ENCODE measurements at places on chromosomes 2 and 18. TPM values are rescaled to one million over a fixed set of nuclear protein-coding genes. Genes with fewer than 3 reads are reported as not detected.
A peak's percentile ranks its signal among the peaks of the same experiment; 100 is the strongest.

Gene KDM3A
- total RNA-seq: 22.7 TPM

Gene IL18R1
- not detected for total RNA-seq

Gene REG1B
- not detected for total RNA-seq

Gene YES1
- 98.6 TPM for total RNA-seq

Gene ITPRIPL1
- 0.55 TPM for total RNA-seq

Gene TUBB8B
- 3.9 TPM for total RNA-seq

Gene FAP
- total RNA-seq: 21.1 TPM

Gene ARL5A
- 83.5 TPM for total RNA-seq

Gene SERPINB11
- not detected for total RNA-seq

Gene HDAC4
- 16.8 TPM for total RNA-seq

DNA sequence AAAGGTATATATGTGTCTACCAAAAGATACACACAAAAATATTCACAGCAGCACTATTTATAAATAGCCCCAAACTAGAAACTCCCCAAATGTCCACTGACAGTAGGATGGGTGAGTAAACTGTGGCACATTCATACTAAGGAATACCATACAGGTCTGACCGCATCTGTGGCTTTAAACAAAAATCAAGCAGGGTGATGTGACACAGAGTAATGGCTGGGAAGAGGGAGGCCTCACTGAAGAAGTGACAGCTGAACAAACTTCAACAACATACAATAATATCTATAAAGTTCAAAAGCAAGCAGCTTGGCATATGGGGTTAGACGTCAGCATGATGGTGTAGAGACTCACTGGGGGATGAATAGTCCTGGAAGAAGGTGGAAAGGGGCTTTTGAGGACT lies 115.1 kb upstream of the PPP1CB start:
- H3K27me3 ChIP-seq: no peaks in the 10 kb centered on the region
- H3K4me3 ChIP-seq: no peak overlapping the region
- DNase-seq: no peak
- H3K4me1 ChIP-seq: peaks cover 6% of the 10 kb centered on the region

DNA sequence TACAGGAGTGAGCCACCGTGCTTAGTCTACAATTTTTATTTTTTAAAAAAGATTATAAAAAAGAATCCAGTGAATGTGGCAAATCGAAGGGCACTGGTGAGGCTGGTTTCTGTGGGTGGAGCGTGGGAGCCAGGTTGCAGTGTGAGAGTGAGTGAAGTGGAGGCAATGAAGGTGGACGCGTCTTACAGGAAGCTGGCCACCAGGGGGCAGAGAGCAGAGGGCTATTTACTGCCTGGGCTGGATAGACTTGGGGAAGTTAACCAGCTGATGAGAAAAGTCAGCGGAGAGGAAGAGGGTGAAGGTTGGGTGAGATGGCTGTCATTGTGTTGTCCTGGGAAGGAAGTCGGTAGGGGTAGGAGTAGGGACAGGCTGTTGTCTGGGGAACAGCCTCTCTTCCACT lies 6.8 kb downstream of the SCTR start:
- no peaks in the 10 kb centered on the region for H3K27me3 ChIP-seq
- DNase-seq: peak; percentile 52
- H3K4me3 ChIP-seq: no peak overlapping the region
- H3K4me1 ChIP-seq: no peaks in the 10 kb centered on the region
- no peaks in the 10 kb centered on the region for H3K36me3 ChIP-seq

- DNase-seq: no peak
- no peaks in the 10 kb centered on the region for H3K27me3 ChIP-seq
- H3K27ac ChIP-seq: no peak overlapping the region
Observed at GRCh38 chr2:42879913-42880737, 87.7 kb upstream of the HAAO start.

GRCh38 chr2:213087040-213087439 lies 64.4 kb downstream of the IKZF2 start:
- peaks cover 26% of the 10 kb centered on the region for H3K4me1 ChIP-seq
- no peak for DNase-seq
- H3K27me3 ChIP-seq: no peaks in the 10 kb centered on the region

DNA sequence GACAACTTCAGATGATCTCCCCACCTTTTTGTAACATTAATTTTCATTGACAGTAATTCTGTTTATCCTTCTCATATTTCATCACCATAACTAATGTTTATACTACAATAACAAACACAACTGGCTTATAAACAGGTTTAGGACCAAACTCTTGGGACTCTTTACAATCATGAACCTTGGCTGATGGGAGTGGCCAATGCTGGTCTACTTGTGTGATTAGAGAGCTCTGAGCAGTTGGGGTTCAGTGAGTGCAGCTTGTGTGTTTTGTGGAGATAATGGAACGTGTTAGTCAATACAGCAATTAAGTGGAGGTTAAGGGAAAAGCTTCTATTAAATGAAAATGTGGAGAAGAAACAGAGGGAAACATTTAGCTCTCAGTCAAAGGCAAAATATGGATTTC lies 207.1 kb downstream of the SPAG16 start:
- no peak overlapping the region for H3K27ac ChIP-seq
- no peaks in the 10 kb centered on the region for H3K27me3 ChIP-seq
- no peaks in the 10 kb centered on the region for H3K4me1 ChIP-seq
- H3K36me3 ChIP-seq: no peaks in the 10 kb centered on the region
- no peak overlapping the region for H3K4me3 ChIP-seq

- peak; percentile 90 for DNase-seq
- peaks cover 28% of the 10 kb centered on the region for H3K4me1 ChIP-seq
- peak overlapping the region; percentile 74 for H3K27ac ChIP-seq
- H3K27me3 ChIP-seq: no peaks in the 10 kb centered on the region
- no peak overlapping the region for H3K4me3 ChIP-seq
Observed at GRCh38 chr18:48002933-48003365, 72.5 kb upstream of the SMAD2 start.

DNA sequence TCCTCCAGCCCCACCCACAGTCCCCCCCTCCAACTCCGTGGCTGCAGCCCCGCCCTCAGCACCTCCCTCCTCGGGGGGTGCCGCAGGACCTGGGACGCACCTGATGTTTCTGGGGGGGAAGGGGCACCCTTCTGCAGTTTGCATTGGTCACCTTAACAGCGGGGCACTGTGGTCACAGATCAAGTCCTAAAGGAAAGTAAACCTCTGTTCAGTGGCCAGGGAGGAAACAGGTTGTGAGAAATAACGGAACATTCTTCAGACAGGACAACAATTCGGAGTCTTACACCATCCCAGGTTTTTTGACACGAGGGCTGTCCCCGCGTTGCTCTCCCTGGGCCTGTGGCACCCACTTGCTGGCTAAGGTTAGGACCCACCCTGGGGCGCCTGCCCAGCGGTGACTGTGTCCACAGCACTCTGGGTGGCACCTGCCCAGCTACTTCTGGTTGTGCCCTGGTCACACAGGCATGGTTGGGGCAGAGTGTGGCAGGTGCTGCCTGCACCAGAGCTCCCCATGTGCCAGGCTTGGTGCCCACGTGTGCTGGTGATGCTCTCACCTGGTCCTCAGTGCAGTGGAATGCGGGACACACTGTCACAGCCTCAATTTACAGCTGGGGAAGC lies 93.5 kb upstream of the OTOS start:
- peaks cover 3% of the 10 kb centered on the region for H3K4me1 ChIP-seq
- DNase-seq: no peak
- H3K36me3 ChIP-seq: no peaks in the 10 kb centered on the region
- H3K4me3 ChIP-seq: no peak overlapping the region

DNA sequence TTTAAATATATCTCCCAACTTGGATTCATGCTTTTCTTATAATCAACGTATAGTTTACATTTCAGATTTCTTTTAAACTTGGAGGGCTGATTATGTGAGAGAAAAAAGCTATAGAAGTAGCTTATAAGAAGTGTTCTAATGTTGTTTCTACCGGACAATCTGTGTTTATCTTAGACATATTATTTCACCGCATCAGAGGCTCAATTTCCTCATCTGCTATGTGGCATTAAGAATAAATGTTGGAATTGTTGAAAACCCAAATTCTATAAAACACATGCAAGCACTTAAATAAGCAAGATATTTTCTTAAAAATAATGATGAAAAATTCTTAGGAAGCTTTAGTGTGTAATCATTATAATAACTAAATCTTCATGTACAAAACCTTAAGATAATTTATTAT lies 407.9 kb downstream of the HRH4 start:
- H3K4me1 ChIP-seq: no peaks in the 10 kb centered on the region
- no peak overlapping the region for H3K4me3 ChIP-seq
- H3K27me3 ChIP-seq: no peaks in the 10 kb centered on the region
- DNase-seq: no peak

DNA sequence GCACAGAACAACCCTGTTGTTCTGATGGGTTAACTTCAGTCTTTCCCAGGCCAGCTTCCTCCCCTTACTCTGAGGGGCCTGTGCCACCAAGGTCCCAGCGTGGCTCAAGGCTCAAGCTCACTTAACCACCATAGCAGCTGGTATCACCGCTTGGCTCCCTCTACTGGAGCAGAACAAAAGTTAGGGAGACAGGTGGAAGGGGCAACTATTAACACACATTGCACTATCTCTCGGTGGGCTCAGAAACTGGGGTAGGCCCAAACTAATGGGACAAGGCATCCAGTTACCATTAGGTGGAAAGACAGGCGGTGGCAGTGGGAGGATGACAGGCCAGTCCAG lies 88.7 kb upstream of the ATL2 start:
- H3K27me3 ChIP-seq: no peaks in the 10 kb centered on the region
- H3K27ac ChIP-seq: no peak overlapping the region
- DNase-seq: peak; percentile 49
- H3K4me1 ChIP-seq: no peaks in the 10 kb centered on the region

- no peak overlapping the region for H3K27ac ChIP-seq
- H3K4me1 ChIP-seq: no peaks in the 10 kb centered on the region
- no peaks in the 10 kb centered on the region for H3K27me3 ChIP-seq
Observed at GRCh38 chr2:34242763-34243123, 643.6 kb upstream of the FAM98A start.

- no peak for DNase-seq
- H3K27me3 ChIP-seq: no peaks in the 10 kb centered on the region
- peaks cover 12% of the 10 kb centered on the region for H3K36me3 ChIP-seq
- peak overlapping the region; percentile 86 for H3K4me3 ChIP-seq
- no peak overlapping the region for H3K27ac ChIP-seq
Observed at GRCh38 chr2:120251880-120252224, 800 bp upstream of the RALB start.

DNA sequence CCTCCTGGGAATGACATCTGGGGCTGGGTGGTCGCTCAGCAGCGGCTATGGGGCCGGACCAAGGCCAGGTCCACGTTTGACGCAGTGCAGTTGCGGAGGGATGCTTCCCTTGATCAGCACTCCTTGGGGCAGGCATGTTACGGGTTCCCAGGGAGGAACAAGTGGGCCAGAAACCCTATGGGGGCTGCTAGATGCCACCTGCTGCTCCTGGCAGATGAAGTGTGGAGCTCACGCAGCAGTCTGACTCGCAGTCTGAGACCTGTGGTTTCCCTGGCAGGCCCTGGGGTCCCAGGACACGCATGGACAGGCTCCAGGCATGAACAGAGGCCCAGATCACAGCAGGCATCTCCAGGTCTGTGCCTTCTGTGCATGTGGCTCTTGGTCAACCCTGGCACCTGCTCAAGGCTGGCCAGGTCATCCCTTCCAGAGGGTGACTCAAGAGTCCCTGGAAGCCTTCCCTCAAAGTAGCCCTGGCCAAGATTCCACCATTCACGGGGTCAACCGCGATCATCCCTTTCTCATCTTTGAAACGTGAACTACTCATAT lies 20.0 kb downstream of the KCNF1 start:
- H3K27me3 ChIP-seq: peaks cover 15% of the 10 kb centered on the region
- no peak overlapping the region for H3K27ac ChIP-seq
- H3K4me1 ChIP-seq: peaks cover 18% of the 10 kb centered on the region
- H3K36me3 ChIP-seq: no peaks in the 10 kb centered on the region

GRCh38 chr2:234620018-234620417 lies 123.1 kb upstream of the ARL4C start:
- peaks cover 42% of the 10 kb centered on the region for H3K4me1 ChIP-seq
- no peaks in the 10 kb centered on the region for H3K27me3 ChIP-seq
- no peaks in the 10 kb centered on the region for H3K36me3 ChIP-seq

- H3K4me1 ChIP-seq: peaks cover 23% of the 10 kb centered on the region
- H3K36me3 ChIP-seq: no peaks in the 10 kb centered on the region
- H3K27me3 ChIP-seq: no peaks in the 10 kb centered on the region
- H3K4me3 ChIP-seq: no peak overlapping the region
Observed at GRCh38 chr18:60980422-60981005, 352.7 kb upstream of the CDH20 start.

GRCh38 chr2:112033600-112033999 lies 21.5 kb upstream of the TMEM87B start:
- no peak overlapping the region for H3K27ac ChIP-seq
- no peak for DNase-seq
- H3K27me3 ChIP-seq: peaks cover 5% of the 10 kb centered on the region
- no peaks in the 10 kb centered on the region for H3K4me1 ChIP-seq
- H3K4me3 ChIP-seq: no peak overlapping the region
- H3K36me3 ChIP-seq: no peaks in the 10 kb centered on the region

All from SJSA1 (cell line).